ENCODE measurements at places on chromosomes 1 and 21. TPM values are rescaled to one million over a fixed set of nuclear protein-coding genes. Genes with fewer than 3 reads are reported as not detected.

DNA sequence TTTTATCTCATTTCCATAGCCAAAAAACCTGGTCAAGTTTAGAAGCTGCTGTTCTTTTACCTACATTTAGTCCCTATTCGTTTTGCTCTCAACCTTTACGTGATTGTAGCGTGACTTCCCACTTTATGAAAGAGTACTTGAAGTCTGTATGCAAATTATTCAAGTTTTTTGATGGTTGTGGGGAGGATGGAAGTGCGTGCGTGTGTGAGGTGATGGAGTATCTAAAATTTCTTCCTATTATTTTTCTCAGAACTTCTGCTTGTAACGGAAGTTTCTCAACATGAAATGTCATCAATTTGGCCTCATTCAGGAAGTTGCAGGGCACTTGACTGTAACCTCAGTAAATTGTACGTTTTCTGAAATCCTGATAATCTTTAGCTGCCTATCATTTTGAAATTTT is 64.0 kb downstream of the SAMSN1 start:
- peak overlapping the region; percentile 92 for H3K27ac ChIP-seq
- DNase-seq: peak; percentile 28
- H3K36me3 ChIP-seq: peaks cover 16% of the 10 kb centered on the region

DNA sequence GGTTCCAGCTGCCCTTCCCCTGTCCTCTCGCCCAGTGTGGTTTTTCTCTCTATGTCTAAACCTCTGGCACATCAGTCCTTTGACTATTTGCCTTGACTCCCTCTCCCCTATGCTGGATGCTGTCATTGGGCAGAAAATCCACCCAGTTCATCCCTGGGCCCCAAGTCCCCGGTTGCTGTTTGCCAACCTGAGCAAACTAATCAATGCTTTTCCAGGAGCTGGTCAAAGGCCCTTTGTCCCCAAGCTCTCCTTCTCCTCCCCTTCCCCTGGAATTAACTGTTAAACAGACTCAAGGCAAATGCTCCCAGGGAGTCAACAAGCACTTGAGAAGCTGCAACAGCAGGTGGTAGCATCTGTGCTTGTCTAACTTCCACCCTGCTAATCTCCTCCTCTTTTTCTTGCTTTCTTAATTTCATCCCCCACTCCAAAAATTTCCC is 102.7 kb downstream of the LMX1A start:
- peaks cover 3% of the 10 kb centered on the region for H3K27me3 ChIP-seq
- H3K4me1 ChIP-seq: no peaks in the 10 kb centered on the region
- no peak overlapping the region for H3K4me3 ChIP-seq
- H3K27ac ChIP-seq: no peak overlapping the region
- no peaks in the 10 kb centered on the region for H3K36me3 ChIP-seq

- no peaks in the 10 kb centered on the region for H3K4me1 ChIP-seq
- H3K27me3 ChIP-seq: peaks cover 9% of the 10 kb centered on the region
- no peak for DNase-seq
- no peaks in the 10 kb centered on the region for H3K36me3 ChIP-seq
- no peak overlapping the region for H3K4me3 ChIP-seq
Measured at GRCh38 chr1:70091811-70092210, 113.6 kb downstream of the LRRC40 start.

GRCh38 chr1:10617931-10618885 is 143.5 kb downstream of the PEX14 start:
- peaks cover 8% of the 10 kb centered on the region for H3K36me3 ChIP-seq
- H3K27ac ChIP-seq: no peak overlapping the region
- no peaks in the 10 kb centered on the region for H3K27me3 ChIP-seq
- no peak for DNase-seq

DNA sequence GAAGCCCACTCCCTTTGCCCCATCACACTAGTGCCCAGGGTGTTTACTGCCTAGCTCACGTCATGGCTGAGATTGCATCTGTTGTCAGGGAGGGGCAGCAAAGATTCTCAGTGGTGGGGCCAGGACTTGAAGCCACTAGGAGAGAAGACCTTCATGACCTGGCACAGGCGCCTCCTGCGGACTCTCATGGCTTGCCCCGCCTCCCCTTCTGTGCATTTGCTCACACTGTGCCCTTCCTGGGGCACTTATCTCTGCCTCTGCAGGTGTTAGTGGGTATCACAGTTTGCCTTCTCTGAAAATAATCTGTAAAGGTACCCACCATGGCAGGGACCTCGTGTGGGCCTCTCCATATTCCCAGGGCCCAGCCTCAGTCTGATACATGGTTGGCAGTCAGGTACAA is 20.1 kb downstream of the PTPRU start:
- no peak overlapping the region for H3K4me3 ChIP-seq
- no peak overlapping the region for H3K27ac ChIP-seq
- peaks cover 26% of the 10 kb centered on the region for H3K27me3 ChIP-seq
- DNase-seq: no peak
- H3K4me1 ChIP-seq: peaks cover 3% of the 10 kb centered on the region

GRCh38 chr21:36454093-36454531 is 25.8 kb downstream of the CLDN14 start:
- no peaks in the 10 kb centered on the region for H3K36me3 ChIP-seq
- H3K27me3 ChIP-seq: peaks cover 1% of the 10 kb centered on the region
- no peak for DNase-seq

The GPX7 gene
- 19.9 TPM for total RNA-seq

The HES2 gene
- total RNA-seq: 0.07 TPM

The NID1 gene
- total RNA-seq: 0.05 TPM

The PRR9 gene
- not detected for total RNA-seq

The SYNC gene
- total RNA-seq: not detected

The PGLYRP3 gene
- total RNA-seq: not detected

The CYYR1 gene
- total RNA-seq: not detected

Data from activated CD4-positive, alpha-beta memory T cell treated with anti-CD3 and anti-CD28 coated beads for 36 hours (primary cell).